ENCODE measurements at places on chromosomes 16 and 17.

DNA sequence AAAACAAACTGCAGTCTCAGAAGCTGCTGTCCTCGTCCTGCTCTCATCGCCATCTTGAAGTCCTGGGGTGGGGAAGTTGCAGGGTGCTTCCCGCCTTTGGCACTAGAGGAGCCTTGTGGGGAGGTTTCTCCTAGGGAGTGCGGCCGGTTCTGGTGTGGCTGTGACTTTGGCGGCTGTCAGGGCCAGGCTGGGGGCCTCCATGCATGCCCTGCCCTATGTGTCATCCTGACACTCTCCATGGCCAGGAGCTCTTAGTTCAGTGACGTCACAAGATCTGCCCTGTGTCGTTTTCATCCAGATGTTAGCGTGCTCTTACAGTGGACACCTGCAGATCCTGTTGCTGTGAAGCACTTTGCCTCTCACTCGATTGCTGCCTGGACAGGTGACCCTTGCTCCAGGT lies 49.6 kb downstream of the PLD6 start:
- no peak for DNase-seq

DNA sequence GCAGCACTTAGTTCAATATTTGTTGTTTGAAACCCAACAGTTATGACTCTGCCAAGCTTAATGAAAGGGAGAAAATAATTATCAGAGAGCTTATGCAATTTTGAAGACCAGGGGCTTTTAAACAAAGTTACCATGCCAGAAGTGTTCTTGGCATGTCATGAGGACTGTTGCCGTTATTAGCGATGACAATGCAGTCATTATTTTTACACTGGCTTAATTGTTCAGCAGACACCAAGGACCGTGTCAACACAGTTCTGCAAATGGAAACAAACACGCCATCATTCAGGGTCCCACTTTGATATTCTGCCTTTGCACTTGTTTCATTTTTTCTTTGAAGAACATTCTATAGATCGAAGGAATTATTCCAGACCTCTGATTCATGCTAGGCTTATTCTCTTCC lies 518.5 kb downstream of the CDH13 start:
- no peak for DNase-seq

- peak; percentile 42 for DNase-seq
These were observed 761 bp upstream of the CCL8 start for GRCh38 chr17:34318474-34318873.

GRCh38 chr16:31472709-31473203 lies 804 bp downstream of the TGFB1I1 start:
- no peak for DNase-seq

- no peak for DNase-seq
These were observed 31.1 kb upstream of the HELZ start for GRCh38 chr17:67276075-67276474.

Measured in GM12865 (cell line).